ENCODE measurements at places on chromosomes 7 and 10.

- DNase-seq = no peak
Measured at GRCh38 chr7:143391462-143392404, 10.6 kb downstream of the ZYX start.

DNA sequence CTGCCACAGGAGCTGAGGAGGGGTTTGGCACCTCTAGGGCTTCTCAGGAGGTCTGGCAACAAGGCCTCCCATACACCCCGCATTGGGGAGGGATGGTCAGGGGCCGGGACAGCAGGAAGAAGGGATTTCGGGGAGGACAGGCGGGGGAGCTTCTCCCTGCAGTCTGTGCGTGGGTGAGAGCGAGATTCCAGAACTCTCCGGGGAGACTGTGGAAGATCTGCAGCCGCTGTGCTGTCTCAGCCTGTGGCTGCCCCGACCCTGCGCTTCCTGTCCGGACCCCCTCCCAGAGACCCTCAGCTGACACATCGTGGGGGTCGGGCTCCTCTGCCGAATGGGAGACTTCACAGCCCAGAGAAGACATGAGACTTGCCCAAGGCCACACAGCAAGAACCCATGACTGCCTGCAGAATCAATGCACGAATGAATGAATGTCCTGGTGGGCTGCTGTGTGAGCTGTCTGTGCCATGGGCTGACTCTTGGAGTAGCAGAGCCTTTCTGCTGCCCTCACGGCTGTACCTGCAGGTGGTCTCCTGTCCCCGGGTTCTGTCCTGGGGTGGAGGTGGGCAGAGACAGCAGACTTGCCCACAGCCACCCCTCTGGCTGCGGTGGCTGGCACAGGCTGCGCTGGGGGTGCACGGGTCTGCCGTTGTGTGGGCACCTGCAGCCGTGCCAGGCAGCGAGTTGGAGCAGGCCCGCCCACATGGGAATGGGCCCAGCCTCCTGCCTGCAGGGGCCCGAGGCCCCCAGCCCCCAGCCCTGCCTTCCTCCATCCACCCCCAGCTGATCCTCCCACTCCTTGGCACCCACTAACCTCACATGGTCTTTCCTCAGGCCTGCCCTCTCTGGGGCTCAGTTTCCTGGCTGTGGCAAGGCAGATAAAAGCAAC, 16.3 kb upstream of the LFNG start:
- DNase-seq = no peak

DNA sequence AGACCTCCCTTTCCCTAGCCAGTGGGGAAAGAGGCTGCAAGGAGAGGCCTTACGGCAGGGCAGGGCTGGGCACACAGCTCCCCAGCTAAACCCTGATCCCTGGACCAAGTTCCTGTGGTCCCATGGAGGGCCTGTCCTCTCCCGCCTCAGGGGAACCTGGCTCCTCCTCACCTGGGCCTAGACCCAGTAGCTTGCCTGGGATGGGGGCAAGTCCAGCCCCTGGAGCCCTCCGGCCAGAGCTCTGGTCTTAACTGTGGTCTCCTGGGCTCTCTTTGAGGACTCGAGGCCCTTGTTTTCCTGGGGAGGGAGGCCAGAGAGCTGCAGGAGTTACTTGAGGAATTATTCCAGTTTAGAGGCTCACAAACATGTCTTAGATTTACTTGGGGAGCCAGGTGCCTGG, 1.5 kb downstream of the ZP3 start:
- no peak for DNase-seq

DNA sequence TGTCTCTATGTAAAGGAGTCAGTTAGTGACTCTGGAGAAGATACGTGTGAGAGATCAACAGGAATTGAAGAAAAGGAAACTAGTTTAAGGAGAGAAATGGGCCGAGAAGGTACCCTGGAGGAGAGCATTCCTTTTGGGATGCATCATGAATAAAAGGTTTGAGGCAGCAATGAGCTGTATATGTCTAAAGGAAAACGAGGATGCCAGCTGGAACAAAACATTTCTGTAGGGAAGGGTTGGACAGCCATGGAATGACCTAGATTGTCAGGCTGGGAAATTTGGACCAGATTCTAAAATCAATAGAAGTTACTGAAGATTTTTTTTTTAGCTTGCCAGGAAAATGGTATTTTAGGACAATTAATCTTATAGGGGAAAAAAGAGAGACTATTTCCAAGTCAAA, 17.2 kb upstream of the MPP7 start:
- no peak for DNase-seq

DNA sequence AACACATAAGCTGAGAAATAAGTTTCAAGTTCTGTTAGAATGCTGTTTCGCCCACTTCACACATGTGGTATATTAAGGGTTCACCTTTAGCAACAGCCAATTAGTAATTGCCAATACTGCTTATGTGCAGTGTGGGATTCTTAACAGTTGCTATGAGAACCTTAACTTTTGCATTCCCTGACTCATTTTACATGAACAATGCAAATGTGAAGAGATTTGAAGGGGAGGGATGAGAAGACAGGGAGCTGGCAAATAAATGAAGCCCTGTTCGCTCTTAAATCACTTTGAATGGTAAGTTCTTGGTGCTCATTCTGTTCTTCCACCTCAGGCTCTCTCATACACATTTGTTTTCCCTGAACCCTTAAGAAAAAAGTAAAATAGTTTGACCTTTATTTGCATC, 82.3 kb downstream of the LRRC4 start:
- no peak for DNase-seq

DNA sequence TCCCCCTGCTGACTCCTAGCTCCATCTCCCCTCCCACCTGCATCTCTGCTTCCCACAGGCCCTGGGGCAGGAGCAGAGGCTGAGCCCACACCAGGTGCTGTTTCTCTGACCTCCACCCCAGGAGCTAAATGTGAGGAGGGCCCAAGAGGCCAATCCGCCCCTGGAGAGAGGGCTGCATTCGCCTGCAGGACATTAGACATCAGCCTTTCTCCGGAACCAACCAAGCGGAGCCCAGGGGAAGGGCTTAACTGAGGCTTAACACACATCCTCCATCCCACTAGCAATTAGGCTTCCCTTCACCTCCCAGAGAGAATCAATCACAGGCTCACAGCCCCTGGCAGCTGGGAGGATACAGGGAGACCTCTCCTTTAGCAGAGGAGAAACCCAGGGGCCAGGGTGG, 50.5 kb downstream of the SH3PXD2A start:
- DNase-seq = no peak
